Muscle of arm (tissue), 14 donors: ENCODE measurements at places on chromosomes 1 and 21.

GRCh38 chr1:180029524-180030135 lies 75.0 kb downstream of the CEP350 start:
- DNase-seq: no peak

GRCh38 chr1:29805896-29806160 lies 569.5 kb downstream of the PTPRU start:
- DNase-seq: no peak

- DNase-seq: no peak
Observed at GRCh38 chr1:207670192-207670591, 25.3 kb downstream of the CR1L start.

DNA sequence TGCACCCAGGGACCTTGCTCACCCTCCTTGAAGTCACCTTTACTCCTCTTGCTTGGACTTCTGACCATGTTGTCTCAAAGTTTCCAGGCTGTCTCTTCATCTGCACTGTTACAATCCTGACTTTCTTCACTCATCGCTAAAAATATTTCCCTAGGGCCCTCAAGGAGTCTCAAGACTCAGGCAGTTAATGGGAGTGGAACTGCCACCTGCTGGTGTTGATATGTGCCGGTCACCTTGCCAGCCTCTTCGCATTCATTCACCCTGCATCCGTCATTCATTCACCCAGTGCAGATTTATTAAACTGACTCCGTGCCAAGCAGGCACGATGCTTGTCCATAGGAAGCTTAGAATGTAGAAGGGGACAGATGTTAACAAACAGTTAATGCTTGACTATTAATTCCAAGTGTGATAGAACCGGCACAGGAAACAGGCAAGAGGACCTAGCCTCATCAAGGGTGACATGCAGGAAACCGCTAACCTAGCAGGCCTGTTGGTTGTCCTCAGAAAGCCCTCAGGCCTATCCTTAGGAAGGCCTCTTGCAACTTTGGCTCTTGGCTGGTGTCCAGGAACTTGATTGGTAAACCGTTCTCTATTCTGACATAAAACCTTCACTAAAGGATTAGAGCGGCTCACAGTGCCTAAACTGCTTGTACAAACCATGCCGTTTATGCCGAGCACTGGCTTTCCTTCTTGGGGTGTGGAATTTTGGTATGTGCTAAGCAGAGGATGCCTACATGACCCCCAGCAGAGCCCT lies 342.2 kb downstream of the CAMTA1 start:
- DNase-seq: no peak
